ENCODE measurements at places on chromosomes 12 and 14. TPM values are rescaled to one million over a fixed set of nuclear protein-coding genes. Genes with fewer than 3 reads are reported as not detected.

The CMA1 gene
- total RNA-seq = 1.2 TPM

DNA sequence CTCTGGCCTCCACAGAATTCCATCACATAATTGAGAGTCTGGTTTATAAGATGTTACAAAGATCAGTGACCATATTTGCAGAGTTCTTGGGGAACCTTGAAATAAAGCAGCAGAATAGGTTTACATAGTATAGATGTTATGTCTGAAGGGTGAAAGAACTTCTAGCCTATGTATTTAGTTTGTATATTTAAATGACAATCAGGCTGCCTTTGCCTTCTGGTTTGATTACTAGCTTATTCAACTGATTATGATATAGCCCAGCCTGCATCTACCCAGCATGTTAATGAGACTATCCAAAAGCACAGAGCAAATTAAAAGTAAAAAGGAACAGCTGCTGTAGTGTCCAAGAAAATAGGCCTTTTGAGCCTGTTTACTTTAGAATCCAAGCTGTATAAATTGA, 85.3 kb downstream of the APAF1 start:
- H3K36me3 ChIP-seq = peaks cover 5% of the 10 kb centered on the region
- H3K4me3 ChIP-seq = no peak overlapping the region
- DNase-seq = no peak
- H3K27ac ChIP-seq = no peak overlapping the region
- no peaks in the 10 kb centered on the region for H3K27me3 ChIP-seq

DNA sequence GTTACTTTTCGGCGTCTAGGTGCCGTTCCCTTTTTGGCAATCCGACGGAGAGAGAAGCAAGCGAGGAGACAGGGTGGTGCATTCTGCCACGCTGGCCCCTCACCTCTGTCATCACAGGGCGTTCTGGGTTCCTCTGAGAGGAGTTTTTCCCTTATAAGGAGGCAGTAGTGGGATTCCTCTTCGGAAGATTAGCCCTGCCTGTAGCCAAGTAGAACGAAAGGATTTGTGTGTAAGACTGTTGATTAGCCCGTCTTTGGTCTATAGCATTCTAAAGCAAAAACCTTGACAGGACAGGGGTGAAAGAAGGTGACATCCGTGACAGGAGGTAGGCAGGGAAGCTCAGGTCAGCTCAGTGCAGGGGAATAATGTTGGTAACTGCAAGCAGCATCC, 9.1 kb upstream of the NEMF start:
- no peaks in the 10 kb centered on the region for H3K27me3 ChIP-seq
- no peaks in the 10 kb centered on the region for H3K36me3 ChIP-seq
- H3K4me1 ChIP-seq = peaks cover 33% of the 10 kb centered on the region

DNA sequence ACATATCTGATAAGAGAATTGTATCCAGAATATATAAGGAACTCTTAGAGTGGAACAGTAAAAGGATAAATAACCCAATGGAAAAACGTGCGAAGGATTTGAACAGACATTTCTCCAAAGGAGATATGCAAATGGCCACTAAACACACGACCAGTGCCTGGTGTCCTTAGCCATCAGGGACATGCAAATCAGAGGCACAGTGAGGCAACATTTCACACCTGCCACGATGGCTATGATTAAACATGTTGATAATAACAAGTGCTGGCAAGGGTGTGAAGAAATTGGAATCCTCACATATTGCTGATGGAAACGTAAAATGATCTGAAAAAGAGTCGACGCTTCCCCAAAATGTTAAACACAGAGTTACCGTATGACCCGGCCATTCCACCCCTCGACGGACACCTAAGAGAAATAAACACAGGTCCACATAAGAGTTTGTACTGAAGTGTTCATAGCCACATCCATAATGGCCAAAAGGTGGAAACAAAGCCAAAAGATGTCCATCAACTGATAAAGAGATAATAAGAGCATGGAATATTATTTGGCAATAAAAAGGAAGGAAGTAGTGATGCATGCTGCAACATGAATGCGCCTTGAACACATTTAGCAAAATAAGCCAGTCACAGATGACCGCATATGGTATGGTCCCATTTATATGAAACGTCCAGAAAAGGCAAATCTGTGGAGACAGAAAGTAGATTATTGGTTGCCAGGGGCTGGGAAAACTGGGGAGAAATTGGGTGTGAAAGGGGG, 6.3 kb upstream of the TMEM121 start:
- no peak overlapping the region for H3K27ac ChIP-seq
- H3K36me3 ChIP-seq = no peaks in the 10 kb centered on the region
- H3K27me3 ChIP-seq = no peaks in the 10 kb centered on the region
- H3K4me1 ChIP-seq = no peaks in the 10 kb centered on the region
- H3K4me3 ChIP-seq = no peak overlapping the region
- DNase-seq = no peak

DNA sequence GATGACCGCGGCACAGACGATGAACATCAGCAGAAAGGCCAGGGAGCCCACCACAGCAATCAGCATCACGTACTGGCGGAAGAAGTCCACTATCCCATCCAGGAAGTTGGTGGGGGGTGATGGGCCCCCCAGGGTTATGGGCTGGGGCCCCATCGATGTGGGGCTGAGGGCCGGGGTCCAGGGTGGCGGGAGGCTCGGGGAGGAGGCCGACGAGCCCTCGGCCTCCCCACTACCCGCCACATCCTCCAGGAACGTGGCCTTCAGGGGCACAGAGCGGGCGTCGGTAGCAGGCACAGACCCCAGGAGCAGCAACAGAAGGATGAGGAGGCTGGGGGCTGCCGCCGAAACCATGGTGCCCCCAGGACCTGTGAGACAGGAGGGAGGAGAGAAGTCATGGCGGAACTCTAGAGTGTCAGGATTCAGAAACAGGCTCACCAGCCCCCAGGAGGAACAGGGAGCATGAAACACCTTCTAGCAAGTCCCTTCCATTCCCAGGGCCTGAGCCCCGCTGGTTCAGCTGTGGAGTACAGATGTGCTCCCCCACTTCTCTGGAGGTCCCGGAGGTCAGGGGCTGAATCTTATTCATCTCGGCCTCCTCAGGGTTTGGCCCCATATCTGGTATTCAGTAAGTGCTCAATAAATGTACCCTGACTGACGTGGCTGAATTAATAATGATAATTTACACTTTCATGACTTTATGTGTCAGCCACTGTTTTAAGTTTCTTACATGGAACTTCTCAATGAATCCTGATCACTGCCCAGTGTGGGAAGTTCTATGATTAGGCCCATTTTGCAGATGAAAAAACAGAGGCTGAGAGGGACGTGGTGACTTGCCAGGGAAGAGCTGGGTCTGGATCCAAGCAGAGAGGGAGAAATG, 5.6 kb downstream of the TMEM119 start:
- H3K4me1 ChIP-seq = no peaks in the 10 kb centered on the region
- no peaks in the 10 kb centered on the region for H3K27me3 ChIP-seq
- no peak overlapping the region for H3K4me3 ChIP-seq
- H3K27ac ChIP-seq = no peak overlapping the region

GRCh38 chr12:21806255-21806654, 31.7 kb upstream of the KCNJ8 start:
- no peak overlapping the region for H3K4me3 ChIP-seq
- no peak for DNase-seq
- H3K4me1 ChIP-seq = no peaks in the 10 kb centered on the region

DNA sequence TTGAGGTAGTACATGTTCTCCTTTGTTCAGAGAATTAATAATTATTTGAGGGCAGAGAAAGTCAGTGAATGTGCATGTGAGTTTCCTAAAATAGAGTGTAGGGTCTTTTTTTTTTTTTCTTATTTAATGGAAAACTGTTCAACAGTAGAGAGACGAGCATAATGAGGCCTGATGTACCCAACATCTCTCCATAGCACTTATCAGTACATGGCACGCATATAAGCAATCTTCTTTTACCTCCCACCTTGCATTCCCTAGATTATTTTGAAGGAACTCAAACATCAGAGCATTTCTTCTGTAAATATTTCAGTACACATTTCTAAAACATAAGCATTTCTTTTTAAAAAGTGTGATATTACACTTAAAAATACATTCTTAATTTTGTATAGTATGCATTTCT, 87.8 kb downstream of the KTN1 start:
- no peak for DNase-seq
- no peak overlapping the region for H3K4me3 ChIP-seq
- H3K36me3 ChIP-seq = peaks cover 54% of the 10 kb centered on the region
- H3K4me1 ChIP-seq = no peaks in the 10 kb centered on the region
- H3K27ac ChIP-seq = no peak overlapping the region
